Caudate nucleus (tissue), 63 donors: ENCODE measurements at places on chromosomes 5 and 9.

GRCh38 chr5:151620461-151620840, 29.3 kb upstream of the FAT2 start:
- DNase-seq = no peak

- DNase-seq = no peak
Measured at GRCh38 chr5:78064941-78065472, 229.5 kb downstream of the AP3B1 start.

DNA sequence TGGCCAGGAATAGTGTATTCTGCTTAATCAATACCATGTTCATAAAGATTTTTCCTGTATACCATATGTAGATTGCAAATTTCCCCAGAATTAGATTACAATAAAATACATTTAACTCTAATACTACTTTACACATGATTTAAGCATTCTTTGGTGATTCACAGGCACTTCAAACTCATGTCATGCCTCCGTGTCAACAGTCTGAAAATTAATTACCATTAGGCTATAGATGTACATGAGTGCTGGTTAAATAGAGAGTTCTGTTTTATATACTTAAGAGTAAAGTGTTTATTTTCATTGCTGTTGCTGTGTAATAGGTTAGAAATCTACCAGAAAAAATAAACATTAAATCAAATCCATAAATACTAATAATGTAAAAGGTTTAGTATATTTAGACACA, 159.8 kb downstream of the ZSWIM6 start:
- DNase-seq = no peak

DNA sequence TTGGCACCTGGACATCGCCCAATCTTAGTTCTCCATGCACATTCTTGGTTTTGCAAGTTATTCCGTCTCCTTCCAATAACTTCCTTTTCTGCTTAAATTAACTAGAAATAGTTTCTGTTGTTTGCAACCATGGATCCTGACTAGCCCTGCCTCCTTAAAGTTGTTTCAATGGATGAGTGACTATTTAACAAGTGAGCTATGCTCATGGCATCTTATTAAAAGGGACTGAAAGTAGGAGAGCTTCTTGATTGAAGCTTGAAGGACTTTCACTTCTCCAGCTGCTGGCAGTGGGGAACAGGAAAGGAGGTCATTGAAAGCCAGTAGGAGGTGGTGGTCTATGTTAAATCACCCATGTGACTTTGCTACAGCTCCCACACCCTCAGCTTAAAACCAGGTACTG, 466.8 kb downstream of the ARHGEF28 start:
- DNase-seq = no peak

GRCh38 chr9:81146241-81146640, 543.1 kb downstream of the TLE1 start:
- no peak for DNase-seq

DNA sequence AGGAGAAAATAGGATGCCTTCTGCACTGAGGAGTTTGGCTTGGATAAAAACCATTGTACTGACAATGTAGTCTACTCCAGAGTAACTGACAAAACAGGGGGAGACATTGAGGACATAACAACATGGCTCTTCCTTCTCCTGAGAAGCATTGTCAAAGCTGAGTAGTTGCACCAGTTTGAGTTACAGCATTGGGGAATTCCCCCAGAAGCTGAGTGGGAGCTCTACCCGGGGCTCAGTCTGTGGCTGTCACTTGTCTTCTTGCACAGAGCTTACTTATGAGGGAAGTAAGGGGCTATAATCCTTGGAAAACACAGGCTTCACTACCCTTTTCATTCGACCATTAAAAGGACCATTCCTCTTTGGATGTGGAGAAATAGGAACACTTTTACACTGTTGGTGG, 21.2 kb downstream of the HSPB3 start:
- no peak for DNase-seq
